MM.1S (cell line): ENCODE measurements at places on chromosomes 7 and 10.

- no peaks in the 10 kb centered on the region for H3K27me3 ChIP-seq
- no peak for DNase-seq
- no peak overlapping the region for H3K4me3 ChIP-seq
Observed at GRCh38 chr7:17142831-17143541, 155.5 kb upstream of the AHR start.

DNA sequence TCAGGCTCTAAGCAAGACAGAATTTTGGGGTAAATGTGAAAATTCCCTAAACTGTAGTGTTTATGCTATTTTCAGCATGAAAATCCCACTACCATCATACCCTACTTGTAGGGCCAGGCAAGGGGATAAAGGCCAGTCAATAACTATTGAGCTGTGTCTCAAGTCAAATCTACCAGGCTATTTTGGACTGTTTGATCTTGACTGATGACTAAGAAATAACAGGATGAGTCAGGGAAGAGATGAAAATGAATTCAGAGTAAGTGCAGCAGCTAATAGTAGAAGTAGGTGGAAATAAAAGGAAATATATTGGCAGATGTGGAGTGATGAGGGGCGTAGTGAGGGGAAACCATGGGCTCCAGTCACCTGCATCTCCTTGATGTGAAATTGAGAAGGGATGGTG lies 225.8 kb upstream of the PHYHIPL start:
- no peak for DNase-seq
- H3K4me1 ChIP-seq = no peaks in the 10 kb centered on the region
- H3K27ac ChIP-seq = no peak overlapping the region
- no peaks in the 10 kb centered on the region for H3K36me3 ChIP-seq
- H3K27me3 ChIP-seq = no peaks in the 10 kb centered on the region

DNA sequence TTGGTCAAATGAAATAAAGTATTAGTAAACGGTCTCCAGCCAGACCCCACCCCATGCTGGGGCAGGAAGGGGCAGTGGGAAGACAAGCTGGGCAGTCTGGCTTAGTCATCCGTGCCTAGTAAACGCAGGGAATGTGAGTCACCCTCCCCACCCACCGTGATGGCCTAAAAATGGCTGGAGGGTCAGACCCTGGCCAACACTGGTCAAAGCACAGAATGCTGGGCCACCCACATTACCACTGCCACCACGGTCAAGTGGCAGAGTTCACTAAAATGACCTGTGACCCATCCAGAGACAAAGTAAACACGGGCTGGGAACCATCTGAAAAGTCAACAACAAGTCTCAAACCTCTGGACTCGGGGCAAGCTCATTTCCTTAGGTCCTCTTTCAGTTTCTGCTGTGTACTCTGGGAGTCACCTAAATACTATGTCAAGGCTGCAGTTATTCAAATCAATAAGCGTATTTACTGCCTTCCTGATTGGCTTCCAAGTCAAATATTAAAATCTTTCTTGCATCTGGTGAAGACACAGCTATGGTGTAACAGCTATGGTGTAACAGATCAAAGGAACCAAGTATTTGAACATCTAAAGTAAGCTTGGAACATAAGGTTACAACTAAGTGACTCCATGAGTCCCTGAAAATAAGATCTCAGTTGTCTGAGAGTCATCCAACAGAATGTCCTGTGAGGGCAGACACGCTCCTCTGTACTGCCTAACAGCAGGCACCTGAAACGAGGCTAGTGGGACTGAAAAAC lies 3.0 kb downstream of the ZFAND2A start:
- peaks cover 7% of the 10 kb centered on the region for H3K36me3 ChIP-seq
- peaks cover 3% of the 10 kb centered on the region; the same call in 1 of the 2 replicates for H3K4me1 ChIP-seq
- H3K27ac ChIP-seq = no peak overlapping the region
- no peak overlapping the region for H3K4me3 ChIP-seq

DNA sequence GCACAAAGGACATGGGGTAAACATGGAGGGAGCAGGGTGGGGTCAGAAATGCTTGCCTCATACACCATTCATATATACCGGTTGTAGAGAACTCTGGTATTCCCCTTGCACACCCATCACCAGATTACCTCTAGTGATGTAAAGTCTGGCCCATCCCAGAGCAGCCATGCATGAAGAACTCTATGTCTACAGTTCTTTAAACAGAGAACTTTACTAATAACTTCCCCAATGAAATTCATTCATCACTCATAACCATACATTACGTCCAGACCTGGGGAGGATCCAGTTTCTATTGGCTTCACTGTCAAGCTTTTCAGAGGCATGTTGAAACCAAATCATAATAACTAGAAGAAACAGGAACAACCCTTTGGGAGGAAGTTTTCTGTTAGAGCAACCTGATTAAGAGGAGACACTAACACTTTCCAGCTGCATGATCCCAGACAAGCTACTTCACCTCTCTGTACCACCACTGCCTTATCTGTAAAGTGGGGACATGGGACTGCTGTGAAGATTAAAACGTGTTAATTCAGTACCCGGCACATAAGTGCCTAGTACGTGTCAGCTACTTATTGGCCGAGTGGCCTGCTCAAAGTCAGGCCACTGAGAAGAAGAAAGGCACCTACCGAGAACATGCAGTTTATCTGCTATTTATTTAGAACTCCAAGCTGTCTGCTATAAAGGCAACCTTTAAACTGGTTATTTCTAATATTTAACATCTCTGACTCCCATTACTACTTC lies 59.7 kb downstream of the IGF2BP3 start:
- no peaks in the 10 kb centered on the region for H3K36me3 ChIP-seq
- H3K4me1 ChIP-seq = no peaks in the 10 kb centered on the region
- no peak overlapping the region for H3K27ac ChIP-seq
- no peak overlapping the region for H3K4me3 ChIP-seq
- H3K27me3 ChIP-seq = no peaks in the 10 kb centered on the region
